RPMI7951 (cell line): ENCODE measurements at places on chromosomes 3 and 15. TPM values are rescaled to one million over a fixed set of nuclear protein-coding genes. Genes with fewer than 3 reads are reported as not detected.

DNA sequence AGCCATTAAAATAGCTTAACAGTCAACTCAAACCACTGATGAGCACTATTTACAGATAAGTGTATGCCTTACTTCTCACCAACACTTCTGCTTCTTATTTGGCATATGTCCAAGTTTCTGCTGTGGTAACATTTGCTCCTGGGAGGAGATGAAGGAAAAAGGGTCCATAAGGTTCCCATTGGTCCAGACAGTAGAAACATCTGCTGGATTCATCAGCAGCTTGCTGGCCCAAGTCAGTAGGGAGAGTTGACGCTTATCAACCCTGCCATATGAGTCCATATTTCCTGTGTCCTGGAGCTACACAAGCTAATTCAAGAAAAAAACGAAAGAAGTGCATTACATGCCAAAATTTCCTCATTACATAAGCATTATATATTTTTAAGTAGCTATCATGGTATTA, 824.5 kb downstream of the CADM2 start:
- no peak for DNase-seq

CCDC39 gene
- not detected in 2 replicates for total RNA-seq

DNA sequence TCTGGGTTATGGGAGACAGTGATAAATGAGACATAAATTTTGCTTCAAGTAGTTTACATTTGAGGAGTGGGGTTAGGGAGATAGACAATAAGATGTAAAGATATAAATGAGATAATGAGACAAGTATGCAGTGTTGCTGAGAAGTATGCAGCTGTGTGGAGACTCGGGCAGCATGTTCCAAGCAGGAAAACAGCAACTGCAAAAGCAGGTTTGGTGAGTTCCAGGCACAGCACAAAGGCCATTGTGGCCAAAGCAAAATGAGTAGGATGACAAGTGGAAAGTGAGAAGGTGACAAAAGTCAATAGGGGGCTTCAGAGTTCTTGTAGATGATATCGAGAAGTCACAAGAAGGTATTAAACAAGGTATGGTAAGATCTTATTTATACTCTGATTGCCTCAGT, 259.1 kb upstream of the PEX5L start:
- no peak for DNase-seq

GRCh38 chr3:171113716-171114115, 87.2 kb upstream of the SLC2A2 start:
- DNase-seq = no peak

DNA sequence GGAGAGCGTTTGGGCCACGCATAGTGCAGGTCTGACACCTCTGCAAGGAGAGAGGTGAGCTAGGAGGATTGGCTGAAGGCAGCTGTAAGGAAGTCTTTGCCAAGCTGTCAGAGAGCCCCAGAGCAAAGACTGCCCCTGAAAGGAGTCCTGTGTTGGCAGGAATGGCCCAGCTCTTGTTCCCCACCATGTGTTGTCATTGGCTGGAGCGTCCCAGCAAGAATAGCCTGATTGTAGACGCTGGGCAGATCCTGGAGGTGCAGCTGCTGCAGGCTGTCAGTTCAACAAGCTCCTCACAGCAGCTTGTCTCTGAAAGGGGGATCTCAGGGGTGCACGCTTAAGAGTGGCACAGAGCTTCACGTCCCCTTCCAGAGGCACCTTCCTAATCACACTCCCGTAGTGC, 237.6 kb downstream of the FEZF2 start:
- no peak for DNase-seq

DPPA2 gene
- total RNA-seq = not detected in 2 replicates

- DNase-seq = no peak
Measured at GRCh38 chr3:124420392-124420791, 309.9 kb upstream of the UMPS start.

GRCh38 chr3:193040836-193041672, 123.4 kb upstream of the MB21D2 start:
- peak; percentile 46 for DNase-seq
